ENCODE measurements at places on chromosomes 5 and 9.

- DNase-seq = no peak
Observed at GRCh38 chr5:174323878-174324281, 278.4 kb downstream of the NSG2 start.

- no peak for DNase-seq
Observed at GRCh38 chr5:91632871-91633270, 249.8 kb upstream of the ARRDC3 start.

DNA sequence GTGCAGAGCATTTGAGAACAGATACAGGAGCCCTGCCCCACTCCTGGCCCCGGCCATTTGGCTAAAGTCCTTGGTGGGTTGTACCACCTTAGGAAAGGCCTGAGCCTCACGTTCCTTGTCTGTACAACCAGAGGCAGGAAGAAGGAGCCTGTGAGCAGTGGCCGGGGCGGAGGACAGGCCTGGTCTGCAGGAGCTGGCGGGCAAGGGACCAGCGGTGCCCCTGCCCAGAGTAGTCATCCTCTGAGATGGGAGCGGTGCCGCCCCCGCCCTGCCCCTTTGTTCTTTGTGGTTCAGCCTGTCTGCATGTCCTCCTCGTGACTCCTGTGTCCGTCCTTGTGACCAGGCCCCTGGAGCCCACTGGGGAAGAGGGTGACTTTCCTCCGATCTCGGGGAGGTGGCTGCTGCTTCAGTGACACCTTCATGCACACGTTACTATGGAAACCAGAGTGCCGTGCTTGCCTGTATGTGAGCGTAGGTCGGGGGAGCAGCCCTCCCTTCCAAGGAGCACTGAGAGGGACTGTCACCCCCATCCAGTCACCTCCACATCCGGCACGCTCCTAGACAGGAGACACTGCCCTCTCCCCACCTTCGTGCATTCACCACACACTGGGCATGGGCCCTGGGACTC lies 42.9 kb downstream of the UNC5A start:
- DNase-seq = no peak

GRCh38 chr5:13580058-13580457 lies 364.4 kb downstream of the DNAH5 start:
- DNase-seq = no peak

DNA sequence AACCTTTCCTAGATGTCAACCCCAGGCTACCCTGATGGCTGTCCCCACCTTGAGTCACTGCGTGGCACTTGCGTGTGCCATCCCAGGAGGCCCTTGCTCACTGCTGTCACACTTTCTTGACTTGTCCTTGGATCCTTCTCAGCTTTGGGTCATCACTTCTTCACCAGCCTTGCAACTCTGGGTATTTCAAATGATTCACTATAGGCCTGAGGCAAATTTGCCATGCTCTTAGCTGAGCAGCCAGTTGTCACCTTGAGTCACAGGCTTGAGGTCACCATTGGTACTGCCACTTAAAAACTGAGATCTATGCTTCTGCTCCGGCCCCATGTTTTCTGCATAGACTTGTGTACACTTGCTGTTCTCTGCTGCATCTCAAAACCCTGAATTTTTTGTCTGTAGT lies 84.7 kb downstream of the BASP1 start:
- DNase-seq = no peak

DNA sequence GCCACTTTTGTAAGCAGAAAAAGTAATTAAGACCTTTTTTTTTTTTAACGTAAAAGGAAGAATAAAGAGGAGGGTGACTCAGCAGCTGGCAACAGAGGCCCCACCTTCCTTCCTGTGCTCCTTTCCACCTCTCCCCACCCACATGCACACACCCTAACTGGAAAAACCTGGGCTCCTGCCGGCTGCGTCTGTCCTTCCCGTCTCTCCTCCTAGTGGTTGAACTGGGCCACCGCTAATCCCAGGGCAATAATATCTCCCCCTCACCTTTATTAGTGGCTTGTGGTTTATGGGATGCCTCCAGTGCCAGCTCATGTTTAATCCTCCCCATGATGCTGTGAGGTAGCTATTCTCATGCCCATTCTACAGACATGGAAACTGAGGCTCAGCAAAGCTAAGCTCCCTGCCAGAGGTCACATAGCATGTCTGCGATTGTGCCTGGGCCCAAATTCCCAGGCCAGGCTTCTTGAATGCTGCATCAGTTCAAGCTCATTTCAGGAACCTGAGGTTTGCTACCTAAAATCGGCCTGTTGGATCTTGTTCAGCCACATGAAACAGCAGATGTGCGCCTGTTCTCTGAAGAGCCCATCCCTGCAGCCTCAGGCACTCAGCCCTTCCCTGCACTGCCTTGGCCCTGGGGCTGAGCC lies 60.9 kb upstream of the IL17B start:
- DNase-seq = no peak

DNA sequence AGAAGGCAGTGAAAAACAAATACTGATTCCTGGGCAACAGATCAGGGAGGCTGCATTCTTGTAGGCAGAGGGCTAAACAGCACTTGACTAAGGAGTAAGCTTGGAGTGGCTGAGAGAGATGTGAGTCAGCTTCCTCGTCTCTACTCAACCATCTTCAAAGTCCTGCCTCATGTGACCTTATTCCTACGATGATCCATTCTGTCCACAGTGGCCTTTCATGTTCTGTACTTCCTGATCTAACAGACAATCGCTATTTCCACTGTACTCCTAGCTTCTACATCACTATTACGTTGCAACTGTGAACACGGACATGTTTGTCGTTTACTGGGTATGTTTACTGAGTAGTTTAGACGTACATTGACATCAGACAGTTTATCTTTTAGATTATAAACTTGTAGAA lies 365.4 kb downstream of the ARL15 start:
- no peak for DNase-seq

GRCh38 chr5:169707686-169708085 lies 70.6 kb downstream of the DOCK2 start:
- no peak for DNase-seq

DNA sequence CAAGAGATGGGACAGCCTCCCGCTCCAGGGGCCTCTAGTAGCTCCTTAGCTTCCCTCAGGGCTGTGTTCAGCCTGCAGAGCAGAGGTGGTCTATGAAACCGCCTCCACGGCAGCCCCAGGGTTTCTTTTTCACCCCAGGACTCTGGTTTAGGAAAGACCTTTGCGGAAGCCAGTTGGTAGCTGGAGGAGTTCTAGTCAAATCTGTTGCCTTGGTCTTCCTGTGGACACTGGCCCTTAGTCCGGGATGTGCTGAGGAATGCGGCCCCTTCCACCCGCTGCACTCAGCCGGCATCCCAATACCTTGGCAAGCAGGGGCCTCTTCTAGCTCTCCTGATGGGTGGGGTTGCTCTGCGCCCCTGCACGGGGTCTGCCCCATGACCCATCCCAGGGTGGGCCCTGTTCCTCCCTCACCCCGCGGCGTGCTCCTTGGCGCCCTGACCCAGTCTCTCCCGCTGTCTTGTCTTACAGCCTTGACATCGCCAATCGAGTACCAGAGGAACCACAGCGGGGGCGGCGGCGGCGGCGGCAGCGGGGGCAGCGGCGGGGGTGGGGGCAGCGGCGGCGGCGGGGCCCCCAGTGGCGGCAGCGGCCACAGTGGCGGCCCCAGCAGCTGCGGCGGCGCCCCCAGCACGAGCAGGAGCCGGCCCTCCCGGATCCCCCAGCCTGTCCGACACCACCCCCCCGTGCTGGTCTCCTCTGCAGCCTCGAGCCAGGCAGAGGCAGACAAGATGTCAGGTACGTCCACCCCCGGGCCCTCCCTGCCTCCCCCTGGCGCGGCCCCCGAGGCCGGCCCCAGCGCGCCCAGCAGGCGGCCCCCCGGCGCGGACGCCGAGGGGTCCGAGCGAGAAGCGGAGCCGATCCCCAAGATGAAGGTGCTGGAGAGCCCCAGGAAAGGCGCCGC lies 94.3 kb upstream of the OTULINL start:
- DNase-seq = no peak

GRCh38 chr5:169325273-169325672 lies 24.3 kb upstream of the SLIT3 start:
- no peak for DNase-seq

DNA sequence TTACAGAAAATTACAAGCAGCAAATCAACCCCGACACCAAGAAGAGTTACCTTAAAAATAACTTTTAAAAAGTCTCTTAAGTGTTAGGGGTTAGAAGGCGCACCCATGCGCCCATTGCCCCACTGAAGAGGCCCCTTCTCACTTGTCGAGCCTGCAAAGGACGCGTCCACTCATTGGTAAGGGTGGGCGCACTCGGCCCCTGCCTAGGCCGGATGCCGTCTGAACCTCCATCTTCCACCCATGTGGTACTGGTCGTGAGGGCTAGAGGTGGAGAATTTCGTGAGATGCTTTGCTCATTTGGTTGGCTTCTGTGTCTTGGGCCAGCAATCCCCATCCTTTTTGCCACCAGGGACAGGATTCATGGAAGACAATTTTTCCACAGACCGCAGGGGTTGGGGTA lies 27.5 kb upstream of the LRRC14B start:
- no peak for DNase-seq

- DNase-seq = no peak
Observed at GRCh38 chr9:23254404-23255184, 571.4 kb downstream of the ELAVL2 start.

GRCh38 chr5:102532123-102532522 lies 33.3 kb upstream of the SLCO6A1 start:
- no peak for DNase-seq

DNA sequence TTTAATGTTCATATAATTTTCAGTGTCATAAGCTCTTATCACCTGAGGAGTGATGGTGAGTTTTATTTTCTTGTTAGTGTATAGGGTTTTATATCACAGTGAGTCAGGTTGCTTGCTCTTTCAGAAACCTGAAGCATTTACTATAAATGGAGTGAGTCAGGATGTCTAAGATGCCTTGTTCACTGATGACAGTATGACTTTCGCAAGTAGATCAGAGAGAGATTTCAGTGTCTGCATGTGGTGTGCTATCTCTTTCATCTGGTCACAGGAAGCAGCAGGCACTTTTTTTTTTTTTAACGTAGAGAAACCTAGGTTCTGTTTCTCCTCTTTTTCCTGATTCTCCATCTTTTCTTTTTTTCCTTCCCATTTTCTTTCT lies 237.1 kb downstream of the DMRTA1 start:
- no peak for DNase-seq

- no peak for DNase-seq
Observed at GRCh38 chr5:97544240-97544639, 361.2 kb upstream of the RIOK2 start.

- DNase-seq = no peak
Observed at GRCh38 chr9:95003689-95004410, 277.4 kb downstream of the AOPEP start.

DNA sequence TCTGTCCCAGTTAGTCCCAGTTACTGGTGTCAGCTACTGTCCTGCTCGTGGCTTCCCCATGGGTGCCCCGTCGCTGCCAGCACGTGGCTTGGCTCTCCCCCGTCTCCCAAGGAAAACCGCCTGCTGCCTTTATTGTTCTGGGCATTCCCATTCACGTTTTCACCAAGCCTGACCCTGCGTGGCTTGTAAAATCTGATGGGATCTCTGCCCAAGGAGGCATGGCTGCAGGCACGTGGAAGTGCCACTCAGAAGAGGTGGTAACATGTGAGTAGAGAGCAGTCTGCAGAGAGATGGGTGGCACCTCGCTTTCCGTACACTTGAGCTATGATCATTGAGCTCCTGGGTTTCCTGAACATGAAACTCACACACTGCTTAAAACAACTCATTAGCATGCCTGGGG lies 429.2 kb upstream of the KLF4 start:
- DNase-seq = no peak

DNA sequence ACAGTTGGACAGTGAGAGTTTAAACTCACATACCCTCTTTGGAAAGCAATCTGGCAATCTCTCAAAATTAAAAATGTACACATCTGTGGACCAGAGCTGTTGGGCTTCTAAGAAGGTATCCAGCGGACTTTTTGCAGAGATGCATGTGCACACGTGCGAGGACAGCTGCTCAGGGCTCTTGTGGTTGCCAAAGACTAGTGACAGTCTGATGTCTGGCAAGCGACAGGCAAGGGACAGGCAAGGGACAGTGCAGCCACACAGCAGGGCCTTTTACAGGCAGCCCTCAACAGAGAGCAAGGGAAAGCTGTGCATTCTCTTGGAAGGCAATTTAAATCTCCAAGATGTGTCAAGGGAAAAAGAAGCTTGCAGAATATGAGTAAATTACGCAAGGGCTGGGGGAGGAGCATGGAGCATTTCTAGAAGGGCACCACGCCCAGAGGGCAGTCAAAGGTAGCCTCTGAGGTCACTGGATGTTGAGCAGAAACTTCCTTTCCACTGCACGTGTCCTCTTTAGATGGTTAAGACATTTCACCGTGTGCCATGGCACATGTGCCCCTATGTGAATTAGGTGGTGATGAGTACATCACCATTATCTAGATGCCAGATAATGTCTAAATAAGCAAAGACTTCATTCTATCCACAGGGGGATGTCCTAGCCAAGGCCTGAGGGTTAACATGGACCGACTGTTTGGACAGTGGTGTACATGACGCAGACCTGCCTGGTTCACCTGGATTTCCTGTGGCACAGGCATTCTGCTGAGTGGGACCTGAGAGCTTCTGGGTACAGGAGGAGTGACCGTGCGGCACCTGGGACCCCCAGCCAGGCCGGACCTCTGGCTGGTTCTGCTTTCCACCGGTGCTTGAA lies 9.1 kb downstream of the GFPT2 start:
- no peak for DNase-seq

DNA sequence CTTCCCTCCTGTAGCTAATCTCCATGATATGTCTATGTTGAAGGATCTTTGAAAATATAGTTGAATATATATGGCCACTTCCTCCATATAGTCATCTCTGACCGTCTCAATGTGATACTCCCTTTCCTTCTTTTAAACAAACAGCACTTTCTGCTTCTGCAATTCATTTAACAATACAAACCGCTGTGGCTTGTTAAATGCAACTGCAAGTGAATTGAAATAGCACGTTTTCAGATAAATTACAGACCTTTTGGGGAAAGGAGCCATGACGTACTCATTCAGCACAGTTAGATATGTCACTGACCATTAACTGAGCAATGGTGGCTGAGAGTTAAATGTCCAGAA lies 82.5 kb downstream of the FBXO38 start:
- DNase-seq = no peak

GRCh38 chr9:70463877-70464276 lies 49.4 kb upstream of the KLF9 start:
- DNase-seq = no peak

- DNase-seq = no peak
Observed at GRCh38 chr9:115058684-115059315, 59.2 kb downstream of the TNC start.

GRCh38 chr9:89622933-89623861 lies 18.4 kb downstream of the GADD45G start:
- DNase-seq = no peak

- no peak for DNase-seq
Observed at GRCh38 chr5:28748446-28748845, 1710.1 kb upstream of the CDH9 start.

DNA sequence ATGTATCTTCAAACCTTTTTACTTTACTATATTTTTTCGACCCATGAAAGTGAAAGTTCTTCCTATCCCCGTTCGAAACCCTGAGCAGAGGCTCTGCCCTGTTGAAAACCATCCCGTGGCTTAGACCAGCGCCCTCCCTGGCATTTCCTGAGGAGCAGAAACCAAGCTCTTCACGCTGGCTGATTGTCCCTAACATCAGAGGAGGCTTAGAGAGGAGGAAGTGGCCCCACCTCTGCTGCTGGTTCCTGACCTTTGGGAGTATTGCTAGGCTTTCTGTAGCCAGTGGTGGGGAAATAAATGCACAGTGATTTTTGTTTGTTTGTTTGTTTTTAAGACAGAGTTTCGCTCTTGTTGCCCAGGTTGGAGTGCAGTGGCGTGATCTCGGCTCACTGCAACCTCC lies 4.2 kb upstream of the PTGES start:
- no peak for DNase-seq

Data from stimulated activated CD4-positive, alpha-beta T cell treated with anti-CD3 and anti-CD28 coated beads, TNF-alpha, amount 100 ng/mL, for 1 hour (primary cell).